ENCODE measurements at places on chromosomes 2 and 18. TPM values are rescaled to one million over a fixed set of nuclear protein-coding genes. Genes with fewer than 3 reads are reported as not detected.
A peak's percentile ranks its signal among the peaks of the same experiment; 100 is the strongest.

The TCF23 gene
- 0.08 TPM for total RNA-seq

DNA sequence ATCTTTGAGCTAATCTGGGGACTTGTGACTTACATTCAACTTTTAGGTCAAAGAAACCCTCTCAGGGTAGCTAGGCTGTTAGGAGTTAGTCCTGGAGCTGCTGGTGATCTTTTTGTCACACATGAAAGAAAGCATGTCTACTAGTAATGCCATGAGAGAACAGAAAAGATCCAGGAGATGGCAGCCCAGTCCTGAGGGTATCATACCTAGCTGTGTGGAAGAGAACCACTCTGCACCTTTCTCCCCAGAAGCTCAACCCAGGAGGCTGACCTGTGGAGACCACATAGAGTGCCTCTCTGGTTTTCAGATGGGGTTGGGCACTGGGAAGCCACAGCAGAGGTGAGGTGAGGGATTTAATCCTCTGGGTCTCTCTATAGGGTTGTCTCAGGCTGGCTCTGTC, 460.2 kb upstream of the UBE2E3 start:
- DNase-seq: no peak

DNA sequence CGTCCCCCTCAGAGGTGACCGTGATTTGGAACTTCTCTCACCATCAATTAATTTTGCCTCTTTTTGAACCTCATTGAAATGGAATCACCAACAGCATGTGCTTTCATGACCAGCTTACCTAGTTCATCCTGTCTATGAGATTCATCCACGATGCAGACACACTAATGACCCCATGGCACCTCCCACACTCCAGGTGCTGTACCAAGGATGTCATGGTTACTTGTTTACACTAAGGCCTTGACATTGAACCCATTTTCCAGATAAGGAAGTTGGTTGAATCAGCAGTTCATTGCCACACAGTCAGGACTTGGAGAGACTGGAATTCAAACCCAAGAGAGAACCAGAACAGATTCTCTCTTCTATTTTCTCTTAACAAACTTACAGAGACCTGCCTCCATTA, 139.0 kb downstream of the ZFP36L2 start:
- DNase-seq: no peak

- DNase-seq: no peak
Observed at GRCh38 chr18:28439870-28440269, 262.9 kb upstream of the CDH2 start.

DNA sequence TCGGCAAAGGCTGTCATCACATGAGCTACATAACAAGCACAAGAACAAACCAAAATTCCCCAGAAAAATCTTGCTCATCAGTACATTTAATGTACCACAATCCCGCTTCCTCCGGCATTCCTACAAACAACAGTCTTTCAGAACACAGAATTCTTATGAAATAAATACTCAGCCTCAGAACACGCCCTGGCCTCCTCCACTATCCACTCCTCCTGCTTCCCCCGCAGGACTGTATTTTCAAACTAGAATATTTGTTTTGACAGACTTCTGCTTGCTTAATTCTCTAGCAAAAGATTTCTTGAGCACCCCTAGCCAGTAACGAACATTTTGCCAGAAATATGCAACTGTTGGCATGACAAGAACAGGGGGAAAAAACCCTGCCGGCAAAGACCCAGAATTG, 131.2 kb downstream of the THADA start:
- DNase-seq: peak; percentile 25

GRCh38 chr2:206584323-206585116, 57.8 kb upstream of the FAM237A start:
- no peak for DNase-seq

The IL1B gene
- 0.27 TPM for total RNA-seq

- no peak for DNase-seq
Observed at GRCh38 chr18:4888251-4889040, 308.6 kb downstream of the AKAIN1 start.

DNA sequence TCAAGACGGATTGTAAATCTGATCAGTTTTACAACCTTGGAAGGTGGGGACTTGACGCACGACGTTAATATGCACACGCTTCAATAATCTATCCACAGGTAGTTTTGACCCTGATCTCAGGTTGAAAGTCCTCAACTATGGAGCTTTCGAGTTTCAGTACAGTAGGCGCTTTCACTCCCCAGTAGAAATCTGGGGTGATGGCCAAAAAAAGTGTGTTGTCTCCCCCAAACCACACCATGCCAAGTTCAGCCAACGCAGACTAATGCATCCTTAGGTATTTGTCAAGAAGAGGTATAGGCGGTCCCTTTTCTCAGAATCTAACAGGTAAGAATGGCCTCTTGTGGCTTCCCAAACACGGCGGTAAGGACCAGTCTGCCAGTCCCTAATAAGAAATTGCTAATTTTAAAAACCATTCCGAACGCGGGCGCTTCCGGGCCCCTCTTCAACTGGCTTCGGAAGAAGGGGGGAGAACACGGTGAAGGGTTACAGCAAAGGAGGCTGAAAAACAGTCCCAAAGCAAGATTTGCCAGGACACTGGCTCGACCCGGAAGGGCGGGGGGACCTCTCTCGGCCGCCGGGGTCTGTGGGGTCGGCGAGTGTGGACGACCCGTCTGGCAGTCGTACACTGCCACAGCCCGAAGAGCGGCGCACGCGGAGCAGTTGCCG, 659 bp downstream of the FAM210A start:
- no peak for DNase-seq

DNA sequence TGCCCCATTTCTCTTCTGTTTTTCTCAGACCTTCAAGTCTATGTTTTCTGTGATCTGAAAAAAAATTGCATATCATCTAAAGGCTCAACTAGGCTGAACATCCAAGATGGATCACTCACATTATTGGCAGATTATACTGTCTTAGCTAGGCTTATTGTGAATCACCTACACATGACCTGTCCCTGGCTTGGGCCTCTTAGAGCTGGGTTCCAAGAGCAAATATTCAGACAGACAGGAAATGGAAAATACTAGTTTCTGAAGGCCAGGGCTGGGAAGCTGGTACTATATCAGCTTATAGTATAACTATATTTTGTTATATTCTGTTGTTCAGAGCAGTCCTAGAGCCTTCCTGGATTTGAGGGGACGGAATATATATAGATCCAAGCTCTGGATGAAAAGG, 90.3 kb downstream of the PIK3C3 start:
- DNase-seq: no peak

GRCh38 chr2:240255811-240256703, 115.6 kb upstream of the OTOS start:
- no peak for DNase-seq

- DNase-seq: no peak
Observed at GRCh38 chr18:27175914-27176313, 9.2 kb downstream of the CHST9 start.

DNA sequence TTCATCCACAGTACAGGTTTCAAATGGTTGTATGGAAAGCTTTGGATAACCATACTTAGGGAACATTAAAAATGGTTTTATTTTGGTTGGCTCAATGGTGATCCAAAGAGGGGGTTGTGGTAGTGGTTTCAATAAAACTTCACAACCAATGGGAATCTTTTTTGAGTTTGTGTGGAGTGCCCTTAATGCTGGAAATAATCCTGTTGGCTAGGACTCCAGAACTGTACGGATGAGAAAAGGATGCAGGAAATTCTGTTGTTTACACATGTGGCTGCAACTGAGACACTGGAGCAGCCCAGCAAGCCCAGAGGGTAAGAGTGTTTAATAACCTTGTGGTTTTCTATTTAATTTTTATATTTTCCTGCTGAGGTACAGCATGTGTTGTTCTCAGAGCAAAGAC, at the start of gene CCDC102B:
Gene CCDC102B, plus strand, starts transcription at position 210 of the 400 bp plus-strand sequence. CDS start 38,684 bp downstream, outside the sequence.
- DNase-seq: no peak

DNA sequence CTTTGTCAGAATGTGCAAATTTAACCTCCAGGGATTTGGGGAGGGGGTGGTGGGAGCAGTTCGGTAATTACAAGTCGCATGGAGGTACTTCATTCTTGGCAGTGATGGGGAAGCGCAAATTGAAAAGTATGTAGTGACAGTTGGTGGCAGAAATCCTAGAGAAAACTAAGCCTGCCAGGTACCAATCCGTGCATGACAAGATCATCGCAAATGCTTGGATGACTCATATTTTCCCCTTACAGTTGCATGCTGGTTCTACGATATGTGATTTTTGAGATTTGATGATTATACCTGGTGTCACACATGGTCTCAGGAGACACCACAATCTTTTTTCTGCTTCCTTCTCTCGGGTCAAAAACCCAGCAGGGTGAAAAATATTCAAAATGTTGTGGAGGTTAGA, 479.7 kb upstream of the ID2 start:
- DNase-seq: no peak

DNA sequence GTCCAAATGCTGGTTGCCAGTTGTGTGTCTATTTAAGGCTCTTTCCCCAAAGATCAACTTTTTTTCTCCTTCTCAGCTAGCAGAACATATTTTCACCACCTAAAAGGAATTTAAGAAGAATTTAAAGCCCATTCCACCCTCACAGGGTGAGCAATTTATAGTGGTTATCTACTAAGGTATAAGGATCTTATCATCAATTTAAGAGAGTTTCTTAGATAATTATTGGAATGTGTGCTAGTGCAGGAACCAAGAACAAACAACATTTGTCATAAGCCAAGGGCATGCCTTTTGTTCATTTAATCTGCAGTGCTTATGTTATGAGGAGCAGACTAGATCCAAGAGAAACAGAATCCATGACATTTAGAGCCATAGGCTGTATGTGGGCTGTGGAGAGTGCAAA, 37.2 kb downstream of the NLRC4 start:
- no peak for DNase-seq

The TRIM43 gene
- not detected for total RNA-seq

DNA sequence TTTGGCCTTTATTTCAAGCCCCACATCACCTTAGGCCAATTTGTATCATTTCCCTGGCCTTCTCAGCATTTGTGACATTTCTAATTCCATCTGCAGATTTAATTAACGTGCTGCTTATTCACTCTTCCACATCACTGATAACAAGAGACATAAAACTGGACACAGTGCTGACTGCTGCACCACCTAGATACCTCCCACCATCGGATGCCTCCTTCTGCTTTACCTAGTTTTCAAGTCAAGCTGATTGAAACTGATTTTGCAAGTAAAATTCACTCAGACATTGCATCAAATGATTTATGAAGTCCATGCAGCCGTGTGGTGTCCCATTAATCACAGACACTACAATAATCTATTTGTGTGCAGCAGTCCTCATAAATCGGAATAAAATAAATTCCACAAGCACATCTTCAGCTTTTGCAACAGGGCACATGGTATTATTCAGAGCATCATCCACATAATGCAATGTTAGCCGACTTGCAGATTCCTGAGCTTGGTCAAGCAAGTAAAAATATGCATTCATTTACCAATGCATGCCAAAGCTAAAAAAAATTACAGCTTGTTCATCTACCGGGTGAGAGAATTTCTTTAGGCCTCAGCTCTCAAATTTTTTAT, 15.9 kb upstream of the CRIM1 start:
- DNase-seq: no peak

The MC5R gene
- total RNA-seq: not detected

DNA sequence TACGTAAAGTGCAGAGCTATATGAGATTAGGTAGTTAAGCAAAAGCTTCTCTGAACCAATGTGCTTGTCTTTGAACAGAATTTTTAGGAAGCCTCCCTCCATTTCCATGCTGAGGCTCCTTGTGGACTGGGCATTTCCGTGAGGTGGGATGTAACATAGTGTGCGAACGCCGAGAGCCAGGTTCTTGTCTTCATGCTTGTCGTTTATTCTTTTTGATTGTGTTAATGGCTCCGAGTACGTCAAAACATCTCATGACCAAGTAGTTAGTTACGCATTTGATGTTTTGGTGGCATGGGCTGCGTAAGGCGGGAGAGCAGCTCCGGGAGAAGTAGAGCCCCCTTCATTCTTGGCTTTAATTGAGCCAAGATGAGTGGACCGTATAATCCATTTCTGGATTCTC, 32.9 kb downstream of the DGKD start:
- DNase-seq: no peak

DNA sequence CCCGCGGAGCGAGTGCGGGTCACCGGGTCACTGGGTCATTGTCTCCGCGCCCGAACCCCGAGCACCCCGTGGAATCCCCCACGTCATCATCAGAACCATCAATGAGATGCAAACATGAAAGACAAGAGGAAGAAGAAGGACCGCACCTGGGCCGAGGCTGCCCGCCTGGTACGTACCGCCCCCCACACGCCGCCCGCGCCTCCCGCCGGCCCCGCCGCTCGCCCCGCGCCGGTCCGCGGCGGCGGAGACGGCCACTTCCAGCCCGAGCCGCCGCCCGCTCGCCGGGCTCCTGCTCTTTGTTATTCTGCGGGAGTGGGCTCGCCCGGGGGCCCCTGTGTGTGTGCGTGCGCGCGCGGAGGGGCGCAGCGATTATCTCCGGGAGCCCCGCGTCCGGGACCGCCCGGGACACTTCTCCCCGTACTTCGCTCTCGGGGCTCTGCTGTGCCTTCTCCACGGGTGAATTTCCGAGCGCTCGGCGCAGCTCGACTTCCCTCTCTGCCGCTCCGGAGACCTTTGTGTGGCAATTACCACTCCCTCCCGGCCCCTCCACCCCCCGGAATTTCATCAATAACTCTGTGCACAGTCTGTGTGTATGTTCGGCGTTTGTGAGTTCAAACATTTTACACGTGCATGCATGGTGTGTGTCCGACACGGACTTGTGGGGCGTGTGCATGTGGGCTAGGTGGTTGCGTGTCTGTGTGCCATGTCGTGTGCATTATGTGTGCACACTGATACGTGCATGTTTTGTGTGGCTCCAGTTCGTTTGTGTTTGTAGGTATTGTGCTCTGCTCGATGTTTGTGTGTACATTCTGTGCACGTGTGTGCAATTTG, 714 bp downstream of the ASXL3 start:
- peak; percentile 33 for DNase-seq

DNA sequence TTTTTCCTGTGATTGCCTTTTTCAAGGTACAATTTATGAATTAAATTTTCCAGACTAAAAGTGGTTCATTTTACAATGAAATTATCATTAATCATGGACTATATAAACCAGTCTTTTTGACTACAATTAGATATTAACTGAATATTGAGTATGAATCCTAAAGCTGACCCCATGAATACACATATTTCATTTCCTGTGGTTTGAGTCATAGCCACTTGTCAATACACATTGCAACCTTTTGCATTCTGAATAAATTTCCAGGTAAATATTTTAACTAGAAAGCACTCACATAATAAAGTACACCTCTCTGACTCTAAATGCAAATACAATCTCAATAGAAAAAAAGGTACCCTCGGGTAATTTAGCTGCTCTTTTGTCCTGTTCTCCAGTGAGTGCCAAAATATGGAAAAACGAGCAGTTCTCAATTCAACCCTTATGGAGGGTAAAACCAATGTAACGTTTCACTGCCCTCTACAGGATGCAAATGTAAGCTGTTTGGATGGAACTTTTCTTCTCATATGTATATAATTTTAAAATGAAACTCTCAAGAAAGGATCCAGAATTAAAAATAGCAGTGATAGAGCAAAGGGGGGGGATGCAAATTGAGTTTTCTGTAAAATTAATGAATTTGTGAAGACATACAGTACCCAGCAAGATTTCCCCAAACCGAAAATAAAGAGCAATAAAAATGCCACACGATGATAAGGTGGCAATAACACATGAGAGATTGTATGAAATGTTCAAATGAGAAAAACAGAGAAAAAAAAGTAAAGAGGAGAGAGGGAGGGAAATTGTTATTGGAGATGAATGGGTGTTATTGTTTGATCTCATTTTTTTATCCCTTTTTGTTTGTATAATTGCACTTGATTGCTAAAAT, 1795.7 kb upstream of the PIK3C3 start:
- DNase-seq: no peak

Measured in left ventricle myocardium inferior (tissue), 1 donor.